ENCODE measurements at places on chromosomes 3 and 15.

- no peak for DNase-seq
These were observed 230.0 kb upstream of the LYSMD4 start for GRCh38 chr15:99963096-99963825.

- DNase-seq, result no peak
These were observed 1250.0 kb upstream of the GBE1 start for GRCh38 chr3:83011481-83011880.

- no peak for DNase-seq
These were observed 56.9 kb downstream of the GLCE start for GRCh38 chr15:69217381-69217780.

DNA sequence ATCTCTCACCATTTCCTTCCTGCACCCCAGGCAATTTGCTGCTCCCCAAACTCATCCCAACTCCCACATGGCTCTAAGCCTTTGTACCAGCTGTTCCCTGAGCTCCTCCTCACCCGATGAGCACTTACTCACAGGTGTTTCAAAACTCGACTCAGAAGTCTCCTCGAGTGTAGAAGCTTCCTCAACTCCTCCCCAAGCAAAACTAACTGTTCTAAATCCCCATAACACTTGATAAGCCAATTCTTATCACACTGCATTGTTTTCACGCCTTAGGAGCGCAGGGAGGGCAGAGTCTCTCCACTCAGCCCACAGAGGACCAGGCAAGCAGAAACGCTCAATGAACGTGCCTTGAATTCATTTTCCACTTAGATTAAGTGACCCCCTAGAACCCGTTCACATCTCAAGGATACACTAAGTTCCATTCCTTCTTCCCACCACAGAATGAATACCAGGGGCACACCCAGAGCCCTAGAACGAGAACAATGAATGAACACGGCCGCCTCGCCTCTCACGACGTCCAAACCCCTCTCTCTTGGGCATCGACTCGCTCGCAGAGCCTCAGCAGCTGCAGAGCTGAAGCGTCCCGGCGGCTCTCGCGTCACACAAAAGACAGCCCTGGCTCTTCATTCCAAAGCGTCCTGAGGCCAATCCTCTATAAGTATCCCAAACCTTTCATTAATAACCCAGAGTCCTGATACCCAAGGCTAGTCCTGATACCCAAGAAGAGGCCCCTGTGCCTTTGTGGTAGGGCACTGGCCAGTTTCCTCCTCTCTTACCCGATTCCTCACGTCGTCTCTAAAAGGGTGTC is 1.1 kb downstream of the RAF1 start:
- DNase-seq, result peak; percentile 49

- DNase-seq, result no peak
These were observed 350.7 kb upstream of the AZI2 start for GRCh38 chr3:28699283-28699682.

- DNase-seq, result no peak
These were observed 84.4 kb downstream of the CMSS1 start for GRCh38 chr3:99902091-99902490.

- DNase-seq, result no peak
These were observed 58.8 kb upstream of the SLC6A11 start for GRCh38 chr3:10757021-10757820.

- DNase-seq, result no peak
These were observed 8.6 kb downstream of the CLEC3B start for GRCh38 chr3:45034612-45035252.

DNA sequence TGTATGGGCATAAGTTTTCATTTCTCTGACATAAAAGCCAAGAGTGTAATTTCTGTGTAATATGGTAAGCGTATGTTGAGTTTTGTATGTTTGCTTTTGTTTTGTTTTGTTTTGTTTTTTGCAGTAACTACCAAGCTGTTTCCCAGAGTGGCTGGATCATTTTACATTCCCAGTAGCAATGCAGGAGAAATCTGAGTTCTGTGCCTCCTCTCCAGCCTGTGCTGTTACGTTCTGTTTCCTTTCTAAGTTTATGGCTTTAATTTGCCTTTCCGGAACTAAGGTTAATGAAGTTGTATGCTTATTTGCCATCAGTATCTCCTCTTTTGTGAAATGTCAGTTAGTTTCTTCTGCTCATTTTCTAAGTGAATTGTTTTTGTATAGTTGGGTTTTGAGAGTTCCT is 307.8 kb downstream of the GABRG3 start:
- no peak for DNase-seq

- DNase-seq, result peak; percentile 10
These were observed 27.1 kb downstream of the C15orf39 start for GRCh38 chr15:75228787-75229186.

DNA sequence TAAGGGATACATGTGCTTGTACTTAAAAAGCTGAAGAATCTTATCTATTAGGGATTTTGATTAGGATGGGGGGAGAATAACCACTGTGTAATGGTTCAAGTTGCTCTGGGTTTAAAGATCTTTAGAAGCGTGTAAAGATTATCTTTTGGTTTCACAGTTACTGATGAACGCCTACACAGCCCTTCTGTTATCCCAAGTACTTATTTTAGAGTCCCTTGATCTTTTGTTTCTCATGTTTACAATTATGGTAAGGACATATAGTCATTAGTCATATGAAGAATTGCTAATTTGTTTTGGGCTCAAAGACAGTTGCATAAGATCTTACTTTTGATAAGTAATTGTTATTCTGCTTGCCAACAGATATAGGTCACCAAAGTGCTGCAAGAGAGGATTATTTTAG is 160.1 kb downstream of the PLCL2 start:
- DNase-seq, result no peak

- no peak for DNase-seq
These were observed 26.5 kb downstream of the SPG11 start for GRCh38 chr15:44636976-44637375.

DNA sequence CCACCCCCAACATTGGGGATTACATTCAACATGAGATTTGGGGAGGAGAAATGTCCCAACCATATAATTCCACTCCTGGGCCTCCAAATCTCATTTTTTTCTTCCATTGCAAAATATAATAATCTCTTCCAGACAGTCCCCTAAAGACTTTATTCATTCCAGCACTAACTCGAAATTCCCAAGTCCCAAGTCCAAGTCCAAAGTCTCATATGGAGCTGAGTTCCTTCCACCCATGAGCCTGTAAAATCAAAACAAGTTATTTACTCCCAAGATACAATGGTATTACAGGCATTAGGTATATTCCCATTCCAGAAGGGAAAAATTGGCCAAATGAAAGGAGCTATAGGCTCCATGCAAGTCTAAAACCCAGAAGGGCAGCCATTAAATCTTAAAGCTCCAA is 56.7 kb downstream of the P2RY1 start:
- no peak for DNase-seq

DNA sequence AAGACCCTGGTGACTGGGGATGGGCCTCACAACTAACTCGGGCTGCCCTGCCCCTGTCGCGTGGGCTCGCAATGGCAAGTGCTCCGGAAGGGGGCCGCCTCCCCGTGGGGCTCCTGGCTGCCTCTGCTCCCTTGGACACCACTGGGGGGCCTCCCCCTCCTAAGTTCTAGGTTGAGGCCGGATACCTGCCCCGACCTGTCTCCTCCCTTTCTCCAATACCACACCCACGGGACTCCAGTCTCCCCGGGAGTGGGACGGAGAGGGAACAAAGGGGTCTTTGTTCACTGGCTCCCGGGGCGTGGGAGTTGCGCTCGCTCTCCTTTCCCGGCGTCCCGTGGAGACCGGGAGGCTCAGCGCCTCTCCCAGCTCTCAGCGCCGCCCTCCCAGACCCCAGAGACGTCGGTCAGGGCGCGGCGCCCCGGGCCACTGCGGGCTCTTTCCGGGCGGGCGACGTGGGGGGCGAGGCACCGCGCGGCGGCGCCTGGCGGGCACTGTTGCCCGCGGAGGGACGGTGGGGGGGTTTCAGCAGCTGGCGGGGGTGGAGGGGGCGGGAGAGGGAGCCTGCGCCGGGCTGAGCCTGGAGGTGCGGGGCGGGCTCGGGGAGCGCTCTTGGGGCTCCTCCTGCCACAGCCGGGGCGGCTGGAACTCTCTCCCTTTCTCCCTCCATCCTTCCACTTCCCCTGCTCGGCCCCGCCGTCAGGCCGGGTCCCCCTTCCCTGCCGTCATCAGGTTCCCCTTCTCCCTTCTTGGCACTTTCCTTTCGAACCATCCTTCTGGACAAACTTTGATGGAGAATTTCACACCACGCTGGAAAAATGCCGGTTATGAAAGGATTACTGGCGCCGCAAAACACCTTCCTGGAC is at the start of gene KCNH8:
TSS of gene KCNH8 (plus strand) at position 606 of the 863 bp plus-strand sequence. CDS start at position 816, 210 bp downstream.
- peak; percentile 53 for DNase-seq

- DNase-seq, result no peak
These were observed 74.8 kb upstream of the CACNA2D3 start for GRCh38 chr3:54047568-54047967.

GRCh38 chr15:35822153-35822552 is 276.2 kb upstream of the DPH6 start:
- no peak for DNase-seq

GRCh38 chr15:33639978-33640377 is 328.3 kb upstream of the CHRM5 start:
- no peak for DNase-seq

- DNase-seq, result no peak
These were observed 60.0 kb upstream of the MNS1 start for GRCh38 chr15:56524915-56525314.

DNA sequence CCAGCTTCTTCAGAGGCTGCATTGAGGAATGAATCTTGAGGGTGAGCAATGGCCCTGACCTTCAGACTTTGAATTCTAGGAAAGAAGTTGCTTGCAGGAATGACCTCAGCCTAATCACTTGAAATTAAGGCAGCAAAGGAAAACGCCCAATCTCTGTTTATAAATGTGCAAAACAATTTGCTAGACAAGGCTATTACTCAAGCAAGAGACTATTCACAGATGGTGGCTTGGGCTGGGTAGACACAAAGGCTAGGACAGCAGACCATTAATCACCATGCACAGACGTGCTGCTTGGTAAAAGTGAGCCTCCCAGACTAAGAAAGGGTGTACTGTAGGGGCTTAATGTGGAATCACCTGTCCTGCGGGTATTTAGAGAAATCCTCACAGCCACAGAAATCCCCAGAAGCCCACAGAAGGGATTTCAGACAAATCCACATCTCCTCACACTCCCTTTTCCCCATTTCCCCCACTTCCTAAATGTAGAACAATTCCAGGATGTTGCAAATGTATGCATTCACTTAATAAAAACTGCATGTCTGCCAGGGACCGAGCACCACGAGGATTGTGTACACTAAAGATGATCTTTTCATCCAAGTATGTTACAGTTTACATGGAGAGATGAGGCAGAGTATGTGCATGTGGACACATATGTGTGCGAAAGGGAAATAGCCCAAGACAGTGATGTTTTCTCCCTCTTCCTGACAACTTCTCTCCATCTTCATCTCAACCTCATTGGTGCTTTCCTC is 259.5 kb downstream of the THSD4 start:
- no peak for DNase-seq

- no peak for DNase-seq
These were observed 613.3 kb downstream of the TUSC7 start for GRCh38 chr3:117322866-117323265.

DNA sequence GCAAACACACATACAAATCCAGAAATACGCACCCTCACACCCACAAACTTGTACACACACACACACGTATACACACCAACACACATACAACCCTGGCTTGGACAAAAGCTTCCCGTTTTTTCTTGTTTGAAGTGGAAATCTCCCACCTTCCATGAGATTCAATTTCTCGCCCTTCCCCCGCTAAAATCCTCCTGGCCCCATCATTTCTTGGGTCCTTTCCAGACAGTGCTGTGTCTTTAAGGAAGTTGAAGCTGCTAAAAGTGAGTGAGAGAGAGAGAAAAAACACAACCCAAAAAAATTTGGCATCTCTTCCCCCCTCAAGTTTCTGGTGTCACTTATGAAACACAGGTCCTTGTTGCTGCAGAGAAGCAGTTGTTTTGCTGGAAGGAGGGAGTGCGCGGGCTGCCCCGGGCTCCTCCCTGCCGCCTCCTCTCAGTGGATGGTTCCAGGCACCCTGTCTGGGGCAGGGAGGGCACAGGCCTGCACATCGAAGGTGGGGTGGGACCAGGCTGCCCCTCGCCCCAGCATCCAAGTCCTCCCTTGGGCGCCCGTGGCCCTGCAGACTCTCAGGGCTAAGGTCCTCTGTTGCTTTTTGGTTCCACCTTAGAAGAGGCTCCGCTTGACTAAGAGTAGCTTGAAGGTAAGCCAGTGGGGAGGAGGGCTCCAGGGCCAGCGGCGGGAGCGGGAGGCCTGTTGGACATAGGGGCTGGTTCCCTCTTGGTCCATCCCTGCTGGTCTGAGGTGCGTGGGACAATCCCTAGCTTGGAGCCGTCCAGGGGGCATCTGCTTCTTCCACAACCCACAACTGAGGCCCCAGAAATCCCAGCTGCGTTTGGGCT is at the start of gene ISLR:
TSS of gene ISLR (plus strand) at position 331 of the 839 bp plus-strand sequence. CDS start 1,149 bp downstream, outside the sequence.
- no peak for DNase-seq

DNA sequence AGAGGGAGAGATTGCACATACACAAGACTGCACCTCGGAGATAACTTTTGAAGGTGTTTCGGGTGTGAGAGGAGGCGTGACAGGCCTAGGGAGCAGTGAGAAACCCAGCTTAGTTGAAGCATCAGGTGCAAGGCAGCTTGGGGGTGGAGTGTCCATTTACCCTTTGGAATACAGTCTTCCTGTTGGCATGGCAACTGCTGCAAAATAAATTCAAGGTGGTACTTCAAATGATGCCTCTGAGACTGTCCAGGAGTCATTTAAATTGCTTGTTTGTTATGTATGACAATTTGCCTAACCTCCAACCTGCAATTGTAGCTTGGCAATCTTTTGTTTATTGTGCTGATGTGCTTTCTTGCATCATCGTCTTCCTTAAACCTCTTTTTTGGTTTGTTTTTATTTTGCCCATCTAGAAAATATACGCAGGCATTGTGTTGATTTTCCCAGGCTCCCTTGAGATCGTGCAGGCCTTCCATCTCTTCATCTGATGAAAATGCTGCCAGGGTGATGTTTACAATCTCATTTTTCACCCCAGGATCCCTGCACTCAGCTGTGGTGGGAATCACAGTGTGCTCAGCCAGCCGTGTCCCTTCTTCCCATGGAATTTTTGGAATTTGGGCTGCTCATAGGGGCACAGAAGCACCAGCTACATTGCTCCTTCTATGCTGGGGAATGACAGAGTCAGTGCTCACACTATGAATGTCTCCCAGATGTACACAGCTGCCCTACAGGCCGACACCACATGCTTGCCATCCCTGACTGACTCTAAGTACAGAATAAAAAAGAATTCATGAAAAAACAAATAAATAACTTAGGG is 583.1 kb upstream of the CFAP20DC start:
- DNase-seq, result no peak

GRCh38 chr3:177427540-177427939 is 230.3 kb upstream of the TBL1XR1 start:
- DNase-seq, result no peak

- DNase-seq, result no peak
These were observed 104.3 kb downstream of the PPM1L start for GRCh38 chr3:160860346-160860745.

DNA sequence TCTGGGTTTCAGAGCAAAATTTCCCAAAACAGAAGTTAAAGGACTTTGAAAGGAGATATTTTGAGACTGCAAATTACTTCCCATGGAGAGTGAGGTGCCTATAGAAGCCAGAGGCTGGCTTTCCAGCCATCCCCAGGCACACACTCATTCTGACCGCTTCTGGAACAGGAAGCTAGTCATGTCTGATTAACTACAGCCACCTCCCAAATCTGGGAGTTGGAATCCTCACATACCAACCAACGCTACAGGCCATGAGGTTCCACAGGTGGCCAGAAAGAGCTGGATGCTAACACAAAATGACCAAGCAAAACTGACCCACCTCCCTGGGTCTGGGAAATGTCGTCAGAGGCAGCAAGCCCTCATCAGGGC is 87.2 kb downstream of the SNRK start:
- DNase-seq, result no peak

- DNase-seq, result no peak
These were observed 19.9 kb downstream of the SPICE1 start for GRCh38 chr3:113495035-113495434.

Measured in HuH-7.5 (cell line).